Occipital lobe (tissue), 3 donors: ENCODE measurements at places on chromosomes 4 and X. TPM values are rescaled to one million over a fixed set of nuclear protein-coding genes. Genes with fewer than 3 reads are reported as not detected.

The STARD8 gene
- 1.7 TPM for total RNA-seq

The CYLC1 gene
- 0.31 TPM for total RNA-seq

The PTTG2 gene
- total RNA-seq = not detected

The TRPC5OS gene
- under 0.01 TPM for total RNA-seq

The FDCSP gene
- total RNA-seq = not detected

The HSFX3 gene
- not detected for total RNA-seq

The SSX2B gene
- total RNA-seq = not detected

- DNase-seq = no peak
Measured at GRCh38 chr4:165384186-165384585, 5.4 kb downstream of the CPE start.

DNA sequence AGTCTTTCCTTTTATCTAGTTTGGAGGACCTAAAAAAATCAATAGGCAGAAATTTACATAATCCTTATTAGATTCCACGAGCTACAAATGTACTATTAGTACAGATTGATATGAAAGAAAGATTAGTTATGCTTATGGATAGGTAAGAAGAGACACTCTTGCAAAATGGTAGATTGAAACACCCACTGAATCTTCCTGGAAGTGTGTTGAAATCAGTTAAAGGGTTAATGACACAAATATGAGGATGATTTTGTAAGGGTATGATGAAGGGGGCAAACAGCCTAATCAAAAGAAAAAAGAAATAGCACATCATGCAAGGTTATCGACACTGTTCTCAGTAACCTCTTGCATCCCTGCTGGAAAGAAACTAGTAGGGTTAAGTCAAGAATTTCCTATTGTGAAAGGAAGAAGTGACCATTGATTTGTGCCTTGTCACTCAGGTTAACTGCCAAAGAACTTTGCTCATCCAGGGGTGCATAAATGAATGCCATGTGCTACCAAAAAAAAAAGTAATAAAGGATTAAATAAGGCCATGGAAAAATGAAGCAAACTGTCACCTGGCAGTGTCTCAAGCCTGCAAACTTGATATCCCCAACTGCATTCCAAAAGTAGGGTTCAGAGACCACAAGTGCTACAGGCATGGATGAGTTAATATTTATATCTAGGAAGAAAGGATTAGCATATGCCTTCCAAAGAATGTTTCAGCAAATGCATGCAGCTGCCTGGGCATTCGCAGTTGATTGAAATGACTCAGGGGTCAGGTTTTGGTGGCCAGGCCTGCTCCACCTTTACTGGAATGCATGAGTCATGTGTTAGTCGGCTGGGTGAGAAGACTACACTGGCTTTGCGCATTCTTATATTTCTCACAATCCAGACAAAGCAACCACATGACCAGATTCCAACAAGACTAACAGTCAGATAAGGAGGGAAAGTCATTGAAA is 78.3 kb upstream of the ATXN3L start:
- no peak for DNase-seq

GRCh38 chrX:37509349-37509748 is 62.1 kb upstream of the LANCL3 start:
- no peak for DNase-seq

DNA sequence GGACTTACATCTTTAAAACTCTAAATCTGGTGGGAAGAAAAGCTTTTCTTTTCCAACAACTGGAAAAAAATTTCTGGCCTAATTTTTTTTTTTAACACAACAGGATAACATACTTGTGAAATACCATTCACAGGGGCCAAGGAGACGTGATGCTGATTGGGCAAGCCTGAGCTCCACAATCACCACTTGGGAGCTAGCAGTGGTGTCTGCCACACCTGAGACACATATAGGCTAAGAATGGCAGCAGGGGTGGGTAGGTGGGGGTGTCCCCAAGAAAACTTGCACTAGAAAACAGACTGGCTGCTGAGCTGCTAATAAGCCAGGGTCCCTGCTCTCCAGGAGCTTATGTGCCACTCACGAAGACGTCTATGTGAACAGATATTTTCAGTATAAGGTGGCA is 5.6 kb upstream of the PKD2 start:
- no peak for DNase-seq

DNA sequence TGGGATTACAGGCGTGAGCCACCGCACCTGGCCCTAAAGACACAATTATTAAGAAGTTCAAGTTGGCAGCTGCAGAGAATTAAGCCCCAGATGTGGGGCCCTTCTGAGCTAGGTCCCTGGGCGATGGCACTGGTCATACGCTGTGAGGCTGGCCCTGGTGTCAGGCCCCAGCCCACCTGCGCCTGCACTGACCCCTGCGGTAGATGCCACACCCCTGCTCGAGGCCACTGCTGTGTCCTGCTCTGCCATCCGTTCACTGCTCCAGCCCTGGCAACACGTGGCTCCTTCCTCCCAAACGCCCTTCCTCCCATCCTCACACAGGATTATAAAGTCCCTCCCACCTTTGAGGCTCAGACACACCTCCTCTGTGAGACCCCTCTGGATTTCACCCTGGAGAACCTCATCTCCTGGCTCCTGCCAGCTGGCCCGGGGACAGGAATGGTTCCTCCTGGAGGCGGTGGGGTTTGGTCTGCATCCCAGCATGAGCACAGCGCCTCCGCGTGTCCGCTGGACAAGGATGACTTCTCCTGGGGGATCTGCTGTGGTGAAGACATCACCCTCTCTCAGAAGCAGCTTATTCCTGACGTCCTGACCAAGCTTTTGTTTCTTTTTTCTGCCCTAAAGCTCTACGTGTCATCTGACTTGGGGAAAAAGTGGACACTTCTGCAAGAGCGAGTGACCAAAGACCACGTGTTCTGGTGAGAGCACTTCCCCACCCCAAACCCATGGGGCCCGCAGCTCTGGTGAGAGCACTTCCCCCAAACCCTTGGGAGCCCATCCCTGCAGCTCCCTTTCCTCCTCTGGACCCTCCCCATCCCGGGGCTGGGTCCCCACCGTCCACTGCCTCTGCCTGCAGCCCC is 219.0 kb upstream of the PSAPL1 start:
- no peak for DNase-seq

- DNase-seq = no peak
Measured at GRCh38 chr4:137674066-137674465, 141.8 kb upstream of the PCDH18 start.

DNA sequence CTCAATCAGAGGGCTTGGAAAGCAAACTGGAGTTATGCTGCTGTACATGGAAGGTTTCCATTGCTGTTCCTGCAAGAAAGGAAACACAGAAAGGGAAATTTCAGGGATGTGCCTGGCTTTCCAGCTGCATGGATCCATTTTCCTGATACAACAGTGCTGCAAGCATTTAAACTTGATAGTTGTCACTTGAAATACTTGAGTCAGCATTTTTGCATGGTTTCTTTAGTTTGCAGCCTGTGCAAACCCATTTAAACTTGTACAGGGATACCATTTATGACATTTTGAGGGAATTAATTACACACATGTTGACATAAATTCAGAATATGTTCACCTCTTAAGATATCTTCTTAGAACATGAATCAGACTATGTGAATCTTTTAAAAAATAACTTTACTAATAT is 131.1 kb upstream of the RASGEF1B start:
- DNase-seq = no peak

- DNase-seq = no peak
Measured at GRCh38 chr4:151866592-151866918, 105.7 kb upstream of the GATB start.

GRCh38 chr4:33437406-33437805 is 2717.2 kb downstream of the PCDH7 start:
- DNase-seq = no peak

- DNase-seq = no peak
Measured at GRCh38 chrX:17826609-17827496, 34.2 kb downstream of the RAI2 start.

DNA sequence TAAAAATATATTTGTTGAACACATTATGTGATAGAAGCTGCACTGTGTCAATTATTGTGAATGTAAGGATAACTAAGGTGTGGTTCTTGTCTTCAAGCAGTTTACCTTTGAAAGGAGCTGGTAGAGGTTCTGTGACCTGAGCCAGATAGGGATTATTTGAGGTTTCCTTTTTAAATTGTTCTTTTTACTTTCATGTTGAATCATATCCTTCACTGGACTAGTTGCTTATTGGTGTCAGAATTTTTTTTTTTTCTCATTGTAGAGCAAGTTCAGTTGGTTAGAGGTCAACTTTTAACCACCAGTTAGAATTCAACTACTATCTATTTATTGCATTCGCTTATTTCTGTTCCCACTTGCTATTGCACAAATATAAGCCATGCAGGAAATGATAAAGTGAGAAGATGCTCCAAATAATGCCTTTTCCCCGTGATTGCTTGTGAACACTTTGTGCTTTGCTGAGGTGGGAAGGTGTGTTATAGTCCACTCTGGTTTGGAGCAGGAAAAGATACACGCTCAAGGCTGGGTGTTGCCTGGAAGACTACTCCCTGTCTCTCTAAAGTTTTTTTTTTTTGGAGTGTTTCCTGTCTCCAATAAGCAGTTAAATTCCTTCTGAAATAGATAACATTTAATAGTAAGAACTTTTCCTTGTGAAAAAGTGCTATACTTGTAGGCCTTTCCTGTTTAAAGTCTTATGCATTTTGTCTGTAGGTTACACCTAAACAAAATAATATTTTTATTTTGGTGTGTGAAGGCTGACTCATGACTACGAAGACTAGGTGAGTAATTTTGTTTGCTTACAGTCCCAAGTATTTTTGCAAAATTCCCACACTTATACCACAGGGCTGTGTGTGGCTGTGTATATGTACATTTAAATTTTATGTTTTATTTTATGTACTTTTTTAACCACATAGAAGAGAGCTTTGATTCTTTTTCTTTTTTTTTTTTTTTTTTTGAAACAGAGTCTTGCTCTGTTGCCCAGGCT is 83.8 kb upstream of the LCORL start:
- DNase-seq = no peak

DNA sequence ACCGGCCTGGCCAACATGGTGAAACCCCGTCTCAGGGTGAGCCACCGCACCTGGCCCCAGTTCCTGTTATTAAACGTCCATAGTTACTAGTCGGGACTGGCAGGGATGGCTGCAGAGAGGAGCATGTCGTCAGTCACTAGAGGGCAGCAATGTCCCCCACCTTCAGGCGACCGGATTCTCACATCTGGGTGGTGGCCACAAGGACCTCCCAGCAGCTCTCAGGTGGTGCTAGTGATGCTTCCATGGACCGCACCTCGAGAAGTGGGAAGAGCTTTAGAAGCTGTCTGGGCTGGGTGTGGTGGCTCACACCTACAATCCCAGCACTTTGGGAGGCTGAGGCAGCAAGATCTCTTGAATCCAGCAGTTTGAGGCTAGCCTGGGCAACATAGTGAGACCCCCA is 13.3 kb upstream of the IL3RA start:
- no peak for DNase-seq
